Mesothelial cell of epicardium (in vitro differentiated cells): ENCODE measurements at places on chromosomes 12 and 14. TPM values are rescaled to one million over a fixed set of nuclear protein-coding genes. Genes with fewer than 3 reads are reported as not detected.

Gene GPR84
- 0.18 to 0.32 TPM (median 0.24 TPM) in 3 replicates for total RNA-seq

GRCh38 chr12:96416033-96416799 lies 16.0 kb upstream of the CDK17 start:
- DNase-seq = no peak
- H3K27me3 ChIP-seq = peaks cover 4% of the 10 kb centered on the region
- H3K4me3 ChIP-seq = no peak overlapping the region
- H3K27ac ChIP-seq = no peak overlapping the region
- H3K36me3 ChIP-seq = no peaks in the 10 kb centered on the region

Gene GNB3
- 22.9 to 24.3 TPM (median 23.0 TPM) in 3 replicates for total RNA-seq

- H3K4me1 ChIP-seq = no peaks in the 10 kb centered on the region
- peaks cover 10% of the 10 kb centered on the region for H3K36me3 ChIP-seq
- no peak overlapping the region for H3K27ac ChIP-seq
Observed at GRCh38 chr12:96233168-96233567, 39.0 kb downstream of the ELK3 start.
